ENCODE measurements at places on chromosomes 16 and 17.

- DNase-seq = no peak
Observed at GRCh38 chr17:78717431-78717980, 64.6 kb downstream of the CYTH1 start.

- no peak for DNase-seq
Observed at GRCh38 chr16:57585051-57585687, 42.7 kb downstream of the ADGRG5 start.

- no peak for DNase-seq
Observed at GRCh38 chr17:72267601-72268000, 146.8 kb downstream of the SOX9 start.

DNA sequence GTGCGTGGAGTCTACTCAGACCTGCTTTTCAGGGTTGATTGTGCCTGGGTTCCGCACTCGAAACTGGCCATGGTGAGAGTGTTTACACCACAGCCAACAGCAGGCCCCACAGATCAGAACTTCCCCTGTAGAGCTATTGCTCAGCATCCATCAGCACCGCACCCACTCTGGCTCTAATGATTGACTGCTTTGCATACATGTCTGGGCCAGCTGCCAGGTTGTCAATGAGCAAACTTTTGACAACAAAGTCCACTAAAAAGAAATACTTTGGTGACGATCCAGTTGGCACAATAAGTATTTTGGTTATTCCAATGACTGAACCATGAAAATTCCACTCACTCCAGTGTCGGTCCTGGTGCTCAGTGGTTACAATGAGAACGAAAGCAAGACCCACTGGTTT is 190.7 kb downstream of the FOXL1 start:
- no peak for DNase-seq

DNA sequence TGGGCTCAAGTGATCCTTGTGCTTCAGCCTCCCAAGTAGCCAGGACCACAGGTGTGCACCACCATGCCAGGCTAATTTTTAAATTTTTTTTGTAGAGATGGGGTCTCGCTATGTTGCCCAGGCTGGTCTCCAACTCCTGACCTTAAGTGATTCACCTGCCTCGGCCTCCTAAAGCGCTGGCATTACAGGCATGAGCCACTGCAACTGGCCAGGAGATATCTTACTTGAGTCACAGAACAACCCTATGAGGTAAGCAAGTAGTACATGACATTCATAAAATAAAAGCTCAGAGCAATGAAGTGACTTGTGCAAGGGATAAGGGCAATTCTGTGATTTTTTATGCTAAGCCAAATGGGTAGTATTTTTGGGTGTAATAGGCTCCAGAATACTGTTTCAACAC is 57.3 kb downstream of the CDC27 start:
- no peak for DNase-seq

DNA sequence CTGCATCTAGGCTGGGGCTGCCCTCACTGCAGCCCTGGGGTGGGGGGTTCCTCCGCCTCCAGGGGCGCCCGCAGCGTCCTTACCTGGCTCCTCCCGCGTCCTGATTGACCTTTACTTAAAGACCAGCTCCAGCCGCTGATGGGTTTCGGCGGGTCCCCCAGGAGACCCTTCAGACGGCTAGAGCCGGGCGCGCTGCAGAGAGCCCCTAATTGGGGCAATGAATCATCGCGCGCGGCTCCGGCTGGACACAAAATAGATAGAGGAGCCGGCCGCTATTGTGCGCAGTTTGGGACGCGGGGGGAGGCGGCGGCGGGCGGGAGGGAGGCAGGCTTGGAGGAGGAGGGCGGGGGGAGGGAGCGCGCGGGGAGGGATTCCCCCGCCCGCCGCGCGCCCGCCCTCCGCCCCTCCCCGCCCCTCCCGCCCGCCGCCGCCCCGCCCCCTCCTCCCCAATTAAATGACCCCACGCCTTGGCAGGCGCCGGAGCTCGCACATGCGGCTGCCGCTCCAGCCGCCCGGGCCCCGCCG is 56.5 kb upstream of the CIBAR2 start:
- DNase-seq = no peak

DNA sequence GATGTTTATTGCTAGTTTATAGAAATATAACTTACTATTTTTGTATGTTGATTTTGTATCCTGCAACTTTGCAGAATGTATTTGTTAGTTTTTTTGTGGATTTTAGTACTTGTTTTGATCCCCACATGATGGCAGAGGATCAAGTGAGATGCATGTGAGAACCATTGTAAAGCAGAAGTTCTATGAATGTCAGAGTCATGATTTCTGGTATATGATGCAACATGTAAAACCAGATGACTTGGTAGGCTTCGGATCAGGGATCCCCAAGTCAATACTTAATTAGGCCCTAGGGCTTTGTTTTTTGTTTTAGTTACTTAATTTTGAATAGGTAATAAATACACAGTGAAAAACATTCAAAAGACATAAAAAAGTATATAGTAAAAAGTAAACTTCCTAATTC is 45.8 kb downstream of the ESRP2 start:
- no peak for DNase-seq
